Esophagus squamous epithelium (tissue), 5 donors: ENCODE measurements at places on chromosomes 1 and 21.
A peak's percentile ranks its signal among the peaks of the same experiment; 100 is the strongest.

- peak overlapping the region; percentile 93 for H3K27ac ChIP-seq
- H3K27me3 ChIP-seq: no peaks in the 10 kb centered on the region
- H3K4me3 ChIP-seq: no peak overlapping the region
- no peaks in the 10 kb centered on the region for H3K36me3 ChIP-seq
Observed at GRCh38 chr1:21340230-21340945, 50.1 kb upstream of the ECE1 start.

- peak overlapping the region; percentile 91 for H3K27ac ChIP-seq
- H3K36me3 ChIP-seq: no peaks in the 10 kb centered on the region
- DNase-seq: no peak
- no peaks in the 10 kb centered on the region for H3K27me3 ChIP-seq
- peak overlapping the region; percentile 90 for H3K4me3 ChIP-seq
Observed at GRCh38 chr1:232628335-232629249, 1.3 kb downstream of the SIPA1L2 start.

DNA sequence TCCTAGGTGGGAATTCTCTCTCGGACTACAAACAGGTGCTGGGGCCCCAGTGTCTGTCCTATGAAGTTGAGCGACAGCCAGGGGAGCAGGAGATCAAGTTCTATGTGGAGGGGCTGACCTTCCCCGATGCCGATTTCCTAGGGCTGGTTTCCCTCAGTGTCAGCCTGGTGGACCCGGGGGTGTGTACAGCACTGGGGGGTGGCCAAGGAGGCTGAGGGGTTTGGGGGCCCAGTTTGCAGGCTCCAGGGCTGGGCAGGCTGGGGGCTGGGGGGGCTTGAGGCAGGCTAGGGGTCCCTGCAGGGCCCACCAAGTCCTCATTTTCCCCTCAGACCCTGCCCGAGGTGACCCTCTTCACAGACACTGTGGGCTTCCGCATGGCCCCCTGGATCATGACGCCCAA, 20.3 kb upstream of the PADI3 start:
- peak overlapping the region; percentile 80 for H3K27ac ChIP-seq
- no peak overlapping the region for H3K4me3 ChIP-seq
- H3K4me1 ChIP-seq: peaks cover 19% of the 10 kb centered on the region
- no peak for DNase-seq

GRCh38 chr1:199282751-199283305, 644.0 kb downstream of the PTPRC start:
- DNase-seq: no peak
- H3K27me3 ChIP-seq: no peaks in the 10 kb centered on the region
- H3K4me3 ChIP-seq: no peak overlapping the region
- no peak overlapping the region for H3K27ac ChIP-seq
- H3K36me3 ChIP-seq: no peaks in the 10 kb centered on the region
- H3K4me1 ChIP-seq: no peaks in the 10 kb centered on the region

- peaks cover 64% of the 10 kb centered on the region for H3K4me1 ChIP-seq
- peaks cover 29% of the 10 kb centered on the region for H3K36me3 ChIP-seq
- DNase-seq: no peak
- no peaks in the 10 kb centered on the region for H3K27me3 ChIP-seq
- H3K27ac ChIP-seq: peak overlapping the region; percentile 99
- peak overlapping the region; percentile 62 for H3K4me3 ChIP-seq
Observed at GRCh38 chr1:109091078-109091838, 694 bp downstream of the TMEM167B start.

DNA sequence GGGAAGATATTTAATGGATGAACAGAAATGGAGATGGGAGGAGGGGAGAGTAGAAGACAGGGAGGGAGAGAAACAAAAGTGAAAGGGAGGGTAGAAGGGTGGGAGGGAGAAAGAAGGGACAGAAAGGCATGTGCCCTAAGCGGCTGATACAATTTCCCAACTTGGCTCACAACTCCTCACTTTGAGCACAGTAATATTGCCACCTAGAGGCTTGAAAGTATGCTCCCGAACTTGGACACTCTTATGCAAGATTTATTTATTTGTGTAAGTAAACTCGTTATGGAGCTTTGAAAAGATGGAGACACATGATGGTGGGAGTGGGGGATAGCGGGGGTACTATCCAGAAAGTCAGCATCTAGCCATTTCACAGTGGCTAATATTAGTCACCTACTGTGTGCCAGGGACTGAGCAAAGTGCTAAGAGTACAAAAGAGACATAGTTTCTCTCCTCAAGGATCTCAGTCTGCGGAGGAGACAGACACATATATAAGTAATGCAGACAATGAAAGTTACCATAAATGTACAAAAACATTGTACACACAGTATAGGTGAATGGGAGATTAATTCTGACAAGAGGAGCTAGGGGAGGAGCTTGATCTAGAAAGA, 189.7 kb downstream of the SEC16B start:
- H3K27me3 ChIP-seq: no peaks in the 10 kb centered on the region
- no peak overlapping the region for H3K4me3 ChIP-seq
- H3K4me1 ChIP-seq: no peaks in the 10 kb centered on the region
- H3K36me3 ChIP-seq: no peaks in the 10 kb centered on the region
- H3K27ac ChIP-seq: no peak overlapping the region

- no peak overlapping the region for H3K27ac ChIP-seq
- H3K4me1 ChIP-seq: no peaks in the 10 kb centered on the region
Observed at GRCh38 chr1:51912881-51913280, 34.4 kb upstream of the NRDC start.

GRCh38 chr1:229572286-229572685, 13.8 kb upstream of the ABCB10 start:
- no peaks in the 10 kb centered on the region for H3K4me1 ChIP-seq
- no peaks in the 10 kb centered on the region for H3K36me3 ChIP-seq
- no peak overlapping the region for H3K4me3 ChIP-seq
- H3K27ac ChIP-seq: no peak overlapping the region
- DNase-seq: no peak

- DNase-seq: no peak
- H3K4me3 ChIP-seq: no peak overlapping the region
- H3K27ac ChIP-seq: no peak overlapping the region
- peaks cover 18% of the 10 kb centered on the region for H3K36me3 ChIP-seq
- H3K4me1 ChIP-seq: peaks cover 19% of the 10 kb centered on the region
Observed at GRCh38 chr1:15626269-15626950, 9.2 kb downstream of the DDI2 start.

GRCh38 chr21:25643486-25643885, 4.4 kb downstream of the JAM2 start:
- no peaks in the 10 kb centered on the region for H3K27me3 ChIP-seq
- no peaks in the 10 kb centered on the region for H3K36me3 ChIP-seq
- no peak for DNase-seq
- H3K4me1 ChIP-seq: peaks cover 8% of the 10 kb centered on the region

DNA sequence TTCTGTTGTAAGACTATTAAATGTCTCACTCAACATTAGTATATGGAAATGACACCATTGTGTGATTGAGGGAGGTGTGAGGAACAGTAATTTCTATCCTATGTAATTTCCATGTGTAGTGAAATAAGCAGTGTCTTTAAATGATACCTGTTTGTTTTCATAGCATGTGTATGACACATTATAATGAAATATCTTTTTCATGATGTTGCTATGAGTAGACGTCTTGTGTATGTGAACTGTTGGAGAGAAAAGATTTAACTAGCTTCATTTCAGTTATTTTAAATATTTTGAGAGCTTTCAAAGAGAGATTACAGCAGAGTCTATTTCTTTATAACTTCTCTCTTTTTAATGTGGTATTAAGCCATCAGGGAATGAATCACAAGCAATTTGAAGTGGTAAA, 71.5 kb upstream of the QSOX1 start:
- H3K36me3 ChIP-seq: peaks cover under 1% of the 10 kb centered on the region
- H3K27ac ChIP-seq: no peak overlapping the region
- no peak overlapping the region for H3K4me3 ChIP-seq
- no peak for DNase-seq
- no peaks in the 10 kb centered on the region for H3K27me3 ChIP-seq
- no peaks in the 10 kb centered on the region for H3K4me1 ChIP-seq

DNA sequence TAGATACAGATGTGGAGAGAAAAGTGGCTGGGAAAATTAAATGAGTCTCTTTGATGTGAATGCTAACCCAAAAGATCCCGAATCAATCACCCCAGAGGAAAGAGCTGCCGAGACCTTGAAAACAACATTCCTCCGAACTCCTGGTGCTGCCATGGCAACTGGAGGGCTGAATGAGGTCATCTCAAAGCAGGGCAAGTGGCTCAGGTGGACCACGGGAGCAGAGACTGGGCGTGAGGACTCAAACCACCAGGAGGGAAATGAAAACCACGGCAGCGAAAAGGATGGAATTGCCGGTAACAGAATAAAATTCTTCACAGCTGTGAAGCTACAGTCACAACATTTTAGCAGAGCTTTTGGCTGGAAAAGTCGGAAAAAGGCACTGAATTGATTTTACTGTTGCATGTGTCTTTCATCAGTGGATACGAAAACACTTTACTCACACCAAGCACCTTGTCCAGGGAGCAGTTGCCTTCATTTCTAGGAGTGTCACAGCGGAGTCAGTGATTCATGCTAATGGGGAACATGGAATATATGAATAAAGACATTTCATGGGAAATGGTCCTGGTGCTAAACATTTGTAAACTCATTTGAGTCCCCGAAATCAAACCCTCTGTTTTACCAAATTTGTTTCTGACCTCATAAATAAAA, 23.2 kb upstream of the BECN2 start:
- H3K27ac ChIP-seq: no peak overlapping the region
- no peaks in the 10 kb centered on the region for H3K4me1 ChIP-seq
- no peaks in the 10 kb centered on the region for H3K27me3 ChIP-seq
- H3K4me3 ChIP-seq: no peak overlapping the region
- DNase-seq: no peak

DNA sequence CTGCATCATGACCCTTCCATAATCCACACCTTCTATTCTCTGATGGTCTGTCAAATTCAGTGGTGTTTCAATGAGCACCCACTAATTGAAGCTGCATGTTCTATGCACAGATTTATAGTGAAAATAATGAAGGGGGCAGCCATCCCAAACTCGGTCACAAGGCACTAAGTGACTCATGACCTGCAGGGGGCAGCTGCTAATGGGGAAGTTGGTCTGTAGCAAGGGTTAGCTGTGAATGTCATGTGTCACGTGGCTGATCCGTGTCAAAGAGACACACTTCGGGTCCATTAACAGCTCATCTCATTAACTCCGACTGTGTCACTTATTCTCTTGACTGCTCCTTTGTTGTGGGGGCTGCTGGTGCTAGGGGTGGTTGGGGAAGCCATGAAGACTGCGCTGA, 306.6 kb downstream of the PCP4 start:
- no peak overlapping the region for H3K27ac ChIP-seq
- no peak overlapping the region for H3K4me3 ChIP-seq
- H3K36me3 ChIP-seq: no peaks in the 10 kb centered on the region
- no peaks in the 10 kb centered on the region for H3K4me1 ChIP-seq

DNA sequence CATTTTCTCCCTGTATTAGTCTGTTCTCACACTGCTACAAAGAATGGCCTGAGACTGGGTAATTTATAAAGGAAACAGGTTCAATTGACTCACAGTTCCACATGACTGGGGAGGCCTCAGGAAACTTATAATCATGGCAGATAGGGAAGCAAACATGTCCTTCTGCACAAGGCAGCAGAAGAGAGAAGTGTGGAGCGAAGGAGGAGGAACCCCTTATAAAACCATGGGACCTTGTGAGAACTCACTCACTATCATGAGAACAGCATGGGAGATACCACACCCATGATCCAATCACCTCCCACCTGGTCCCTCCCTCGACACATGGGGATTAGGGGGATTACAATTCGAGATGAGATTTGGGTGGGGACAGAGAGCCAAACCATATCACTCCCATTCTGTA, 35.2 kb upstream of the EEIG2 start:
- no peak overlapping the region for H3K4me3 ChIP-seq
- H3K36me3 ChIP-seq: no peaks in the 10 kb centered on the region
- H3K27ac ChIP-seq: no peak overlapping the region
- no peaks in the 10 kb centered on the region for H3K4me1 ChIP-seq
- DNase-seq: no peak
- H3K27me3 ChIP-seq: no peaks in the 10 kb centered on the region

GRCh38 chr1:194067772-194068171, 881.4 kb upstream of the B3GALT2 start:
- H3K27ac ChIP-seq: no peak overlapping the region
- H3K4me3 ChIP-seq: no peak overlapping the region
- H3K27me3 ChIP-seq: no peaks in the 10 kb centered on the region
- no peak for DNase-seq
- no peaks in the 10 kb centered on the region for H3K4me1 ChIP-seq
- H3K36me3 ChIP-seq: no peaks in the 10 kb centered on the region

GRCh38 chr1:174954671-174955669, 44.8 kb upstream of the CACYBP start:
- no peaks in the 10 kb centered on the region for H3K4me1 ChIP-seq
- H3K4me3 ChIP-seq: no peak overlapping the region
- DNase-seq: no peak

DNA sequence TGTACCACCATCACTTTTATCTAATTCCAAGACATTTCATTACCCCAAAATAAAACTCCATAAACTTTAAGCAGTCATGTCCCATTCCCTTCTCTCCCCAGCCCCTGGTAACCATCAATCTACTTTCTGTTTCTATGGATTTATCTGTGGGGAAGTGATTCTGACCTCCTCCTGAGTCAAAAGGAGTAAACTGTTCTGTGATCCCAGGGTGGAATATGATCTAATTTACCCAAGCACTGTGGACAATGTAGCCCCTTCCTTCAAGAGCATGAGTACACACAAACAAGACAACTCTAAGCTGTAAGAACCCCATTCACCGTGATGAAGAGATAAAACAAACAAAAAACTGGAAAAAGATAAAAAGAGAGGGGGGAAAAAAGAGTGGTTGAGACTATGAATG, 77.9 kb downstream of the PLPP3 start:
- DNase-seq: no peak
- H3K27ac ChIP-seq: no peak overlapping the region
- H3K4me3 ChIP-seq: no peak overlapping the region
- H3K27me3 ChIP-seq: no peaks in the 10 kb centered on the region
- peaks cover 7% of the 10 kb centered on the region for H3K4me1 ChIP-seq
- peaks cover 71% of the 10 kb centered on the region for H3K36me3 ChIP-seq
